ENCODE measurements at places on chromosomes 5 and 9. TPM values are rescaled to one million over a fixed set of nuclear protein-coding genes. Genes with fewer than 3 reads are reported as not detected.

DNA sequence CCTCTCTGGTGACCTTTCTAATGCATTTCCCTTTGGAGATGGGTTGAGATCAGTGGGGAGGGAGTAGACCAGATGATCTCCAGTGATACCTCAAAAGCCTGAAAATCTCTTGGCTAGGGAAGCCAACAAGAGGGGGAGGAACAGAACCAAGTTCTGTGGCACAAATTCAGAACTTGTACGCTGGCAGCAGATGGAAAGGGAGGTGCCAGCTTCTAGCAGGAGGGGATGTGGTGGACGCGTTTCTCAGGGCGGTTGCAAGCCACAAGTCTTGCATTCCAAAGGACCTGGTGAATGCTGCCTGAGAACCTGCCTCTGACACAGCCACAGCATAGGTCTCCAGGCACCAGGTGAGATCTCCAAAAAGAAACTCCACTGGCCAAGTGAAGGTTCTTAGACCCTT, 13.4 kb downstream of the SLIT3 start:
- DNase-seq = no peak

DNA sequence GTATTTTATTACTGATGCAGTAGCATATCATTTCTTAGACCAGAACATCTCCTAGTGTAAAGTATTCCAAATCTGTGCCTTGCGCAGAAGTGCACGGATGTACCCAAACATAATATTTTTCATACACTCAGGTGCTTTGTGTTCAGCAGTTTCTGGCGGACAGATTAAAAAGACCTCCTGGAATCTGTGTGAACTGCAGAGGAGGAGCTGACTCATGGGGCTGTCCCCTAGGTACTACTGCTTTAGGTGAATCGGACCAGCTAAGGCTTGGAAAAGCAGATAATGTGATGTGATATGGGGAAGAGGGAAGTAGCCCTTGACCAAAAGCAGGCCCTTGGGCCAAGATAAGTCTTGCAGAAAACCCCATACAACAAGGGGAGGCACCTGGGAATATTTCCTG, 310.1 kb downstream of the PLK2 start:
- DNase-seq = no peak

DNA sequence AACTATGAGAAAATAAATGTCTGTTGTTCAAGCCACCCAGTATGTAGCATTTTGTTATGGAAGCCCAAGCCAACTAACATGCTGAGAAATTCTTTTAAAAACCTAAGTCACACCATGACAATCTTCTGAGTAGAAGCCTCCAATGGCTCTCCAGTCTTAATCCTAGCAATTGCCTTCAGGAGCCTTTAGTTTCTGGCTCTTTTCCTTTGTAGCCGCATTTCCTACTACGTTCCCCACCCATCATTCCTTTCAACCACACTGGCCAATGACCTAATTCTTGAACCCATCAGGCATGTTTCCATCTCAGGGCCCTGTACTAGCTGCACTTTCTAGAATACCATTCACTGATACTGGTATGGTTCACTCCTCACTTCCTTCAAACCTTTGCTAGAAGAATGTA, 2.1 kb upstream of the MRPS30 start:
- DNase-seq = no peak

- no peak for DNase-seq
These were observed 276.7 kb downstream of the CDH10 start for GRCh38 chr5:24368115-24368514.

DNA sequence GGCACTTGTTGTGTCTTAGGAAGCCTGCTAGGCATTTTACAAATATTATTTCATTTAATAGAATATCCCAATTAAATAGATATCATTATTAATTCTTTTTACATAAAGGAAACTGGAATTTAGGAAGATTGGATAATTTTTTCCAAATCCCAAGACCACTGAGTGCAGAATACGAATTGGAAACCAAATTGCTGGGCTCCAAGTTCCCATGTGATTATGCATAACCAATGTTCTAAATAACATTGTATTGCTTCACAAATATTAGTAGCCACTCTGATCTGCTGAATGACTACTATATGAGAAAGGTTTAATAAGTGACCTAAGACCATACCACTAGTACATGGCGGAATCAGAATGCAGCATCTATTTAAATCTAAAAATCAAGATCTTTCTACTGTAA, 57.7 kb downstream of the ALDH1A1 start:
- no peak for DNase-seq

- DNase-seq = peak; percentile 94
These were observed at the start of gene NTMT1 for GRCh38 chr9:129626079-129626624. Gene NTMT1, plus strand, starts transcription at chr9:129626163. Its CDS starts 6,541 bp downstream, at chr9:129632704.

DNA sequence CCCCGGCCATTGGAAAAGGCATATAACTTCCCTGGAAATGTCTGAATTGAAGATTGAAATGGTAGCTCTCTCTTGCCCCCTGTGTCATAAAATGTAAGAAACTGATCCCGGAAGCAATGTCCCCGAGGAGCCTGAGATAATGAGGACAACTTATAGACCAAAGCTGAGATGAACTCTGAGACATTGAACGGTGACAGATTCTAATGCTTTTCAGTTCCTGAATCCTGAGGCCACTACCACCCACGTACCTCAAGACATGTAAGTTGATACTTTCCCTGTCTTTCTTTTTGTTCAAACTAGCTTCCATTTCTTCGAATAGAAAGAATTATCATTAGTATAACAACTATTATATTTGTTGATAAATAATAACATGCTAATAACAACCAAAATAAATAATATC, 51.0 kb downstream of the KIF4B start:
- DNase-seq = no peak

- no peak for DNase-seq
These were observed 130.5 kb upstream of the CPEB4 start for GRCh38 chr5:173757403-173758209.

- DNase-seq = no peak
These were observed 6.1 kb downstream of the IL13 start for GRCh38 chr5:132663771-132664695.

DNA sequence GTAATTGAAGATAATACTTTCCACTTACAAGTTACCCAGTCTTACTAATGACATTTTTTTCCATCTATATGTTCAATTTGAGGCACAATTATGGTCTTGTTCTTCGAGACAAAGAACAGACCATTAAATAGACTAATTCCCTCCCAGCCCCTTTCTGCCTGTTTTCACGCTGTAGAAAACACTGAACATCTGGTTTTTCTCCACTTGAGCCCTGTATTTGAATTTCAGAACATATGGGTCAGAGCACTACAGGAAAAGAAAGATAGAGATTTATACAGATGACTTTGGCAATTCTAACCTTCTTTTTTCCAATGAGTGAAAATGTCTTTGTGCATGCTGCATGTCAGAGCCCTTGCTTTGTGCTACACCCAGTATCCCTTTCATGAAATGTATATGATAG, 506.9 kb downstream of the LRRC70 start:
- no peak for DNase-seq

DNA sequence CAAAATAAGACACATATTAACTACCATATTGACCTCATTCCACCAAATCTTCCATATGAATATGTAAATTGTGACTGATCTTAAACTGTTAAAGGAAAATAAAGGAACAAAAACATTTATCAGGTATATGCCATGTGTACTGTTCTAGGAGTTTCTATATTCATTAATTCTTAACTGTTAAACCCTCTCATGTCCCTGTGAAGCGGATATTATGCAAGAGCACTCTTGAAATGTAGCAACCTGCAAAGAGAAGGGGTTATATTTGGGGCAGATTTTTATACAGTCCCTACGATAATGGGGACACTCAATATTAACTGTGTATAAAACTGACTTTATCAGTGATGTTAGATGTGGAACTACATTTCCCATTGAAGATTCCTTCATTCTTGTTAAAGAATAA, 184.9 kb upstream of the OR13F1 start:
- no peak for DNase-seq

DNA sequence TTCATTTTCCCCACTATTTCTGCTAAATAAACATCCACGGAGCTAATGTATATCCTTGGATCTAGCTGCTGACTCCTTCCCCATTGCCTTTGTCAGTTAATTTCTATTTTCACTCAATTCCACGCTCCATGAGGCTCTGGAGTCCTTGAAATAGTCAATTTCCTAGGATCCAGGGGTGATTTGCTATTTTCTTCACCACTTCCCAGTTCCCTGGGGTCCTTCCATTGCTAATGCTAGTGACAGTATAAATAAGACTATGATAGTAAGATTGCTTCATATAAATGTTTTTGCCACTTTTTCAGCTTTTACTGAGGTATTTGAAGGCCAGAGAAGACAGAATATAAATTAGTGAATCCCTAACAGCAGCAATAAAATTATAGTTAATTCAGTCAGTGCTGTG, 13.1 kb downstream of the TSSK1B start:
- no peak for DNase-seq

GRCh38 chr5:132779961-132780360, 2.9 kb upstream of the SEPTIN8 start:
- DNase-seq = no peak

DNA sequence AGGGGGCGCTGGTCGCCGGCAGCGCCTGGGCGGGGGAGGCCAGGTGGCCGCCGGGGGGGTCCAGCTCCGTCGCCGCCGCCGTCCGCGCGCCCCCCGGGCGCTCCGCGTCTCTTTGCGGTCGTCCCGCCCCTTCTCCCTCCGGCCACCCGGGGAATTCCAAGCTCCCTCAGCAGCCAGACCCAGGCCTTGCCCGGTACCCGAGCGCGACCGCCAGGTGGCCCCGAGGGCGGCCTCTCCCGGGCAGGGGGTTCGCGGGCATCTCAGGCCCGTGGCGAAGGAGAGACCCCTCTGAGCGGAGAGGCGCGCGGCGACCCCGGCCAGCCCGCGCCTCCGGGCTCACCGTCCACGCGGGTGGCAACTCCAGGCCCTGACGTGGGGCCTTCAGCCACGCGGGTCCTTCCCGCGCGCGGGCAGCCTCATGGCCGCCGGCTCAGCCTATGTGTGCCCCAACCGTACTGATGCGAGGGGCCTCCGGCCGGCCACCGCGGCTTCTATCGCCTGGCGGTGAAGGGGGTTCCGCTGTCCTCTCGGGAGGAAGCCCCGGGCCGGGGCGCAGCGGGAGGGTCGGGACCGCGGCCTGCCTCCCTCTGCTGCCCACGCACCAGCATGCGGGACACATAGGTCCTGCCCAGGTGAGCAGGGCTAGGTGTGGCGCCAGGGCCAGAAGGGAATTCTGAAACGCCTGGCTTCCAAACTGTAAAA, 529 bp upstream of the NRARP start:
- no peak for DNase-seq

DNA sequence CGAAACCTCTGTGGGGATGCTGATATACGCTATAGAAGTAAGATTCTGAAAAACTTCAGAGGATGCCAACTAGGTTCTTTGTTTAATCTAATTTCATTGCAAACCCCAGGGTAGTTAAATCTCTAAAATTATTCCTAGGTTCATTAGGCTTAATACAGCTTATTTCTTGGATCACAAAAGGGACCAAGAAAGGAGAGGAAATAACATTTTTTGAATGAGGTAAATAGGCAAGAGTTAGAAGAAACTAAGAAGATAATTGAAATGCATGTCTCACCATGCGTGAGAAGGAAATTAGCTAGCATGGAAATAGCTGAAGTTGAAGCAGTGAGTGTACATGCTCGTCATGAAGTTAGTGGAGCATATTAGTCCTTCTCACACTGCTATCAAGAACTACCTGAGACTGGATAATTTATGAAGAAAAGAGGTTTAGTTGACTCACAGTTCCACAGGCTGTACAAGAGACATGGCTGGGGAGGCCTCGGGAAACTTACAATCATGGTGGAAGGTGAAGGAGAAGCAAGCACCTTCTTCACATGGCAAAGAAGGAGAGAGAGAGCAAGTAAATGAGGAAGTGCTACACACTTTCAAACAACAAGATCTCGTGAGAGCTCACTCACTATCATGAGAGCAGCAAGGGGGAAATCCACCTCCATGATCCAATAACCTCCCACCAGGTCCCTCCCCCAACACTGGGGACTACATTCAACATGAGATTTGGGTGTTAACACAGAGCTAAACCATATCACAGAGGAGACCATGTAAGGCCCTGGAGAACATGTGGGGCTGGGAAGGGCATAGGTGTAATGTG, 125.1 kb upstream of the OSMR start:
- DNase-seq = no peak

GRCh38 chr5:35852084-35852734, 4.5 kb upstream of the IL7R start:
- DNase-seq = no peak

- no peak for DNase-seq
These were observed 438 bp upstream of the PAPPA start for GRCh38 chr9:116152941-116153764.

GRCh38 chr5:3999929-4000328, 404.3 kb downstream of the IRX1 start:
- no peak for DNase-seq

DNA sequence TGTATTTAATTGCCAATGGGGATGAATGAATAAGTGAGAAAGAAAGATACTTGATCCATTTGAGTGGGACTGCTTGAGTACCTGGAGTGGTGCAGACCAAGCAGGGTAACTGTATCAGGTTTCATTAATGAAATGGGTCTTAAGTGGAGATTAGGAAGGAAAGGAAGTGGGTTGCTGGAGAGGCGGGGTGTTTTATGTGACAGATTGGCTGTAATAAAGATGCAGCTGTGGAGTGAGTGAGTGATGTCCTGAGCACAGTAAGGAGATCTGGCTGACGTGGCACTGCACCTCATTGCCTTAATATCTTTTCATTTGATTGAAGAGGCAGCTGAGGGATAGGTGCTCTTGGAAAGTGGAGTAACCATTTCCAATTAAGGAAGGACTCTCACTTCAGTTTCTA, 161.0 kb upstream of the CCDC152 start:
- no peak for DNase-seq

DNA sequence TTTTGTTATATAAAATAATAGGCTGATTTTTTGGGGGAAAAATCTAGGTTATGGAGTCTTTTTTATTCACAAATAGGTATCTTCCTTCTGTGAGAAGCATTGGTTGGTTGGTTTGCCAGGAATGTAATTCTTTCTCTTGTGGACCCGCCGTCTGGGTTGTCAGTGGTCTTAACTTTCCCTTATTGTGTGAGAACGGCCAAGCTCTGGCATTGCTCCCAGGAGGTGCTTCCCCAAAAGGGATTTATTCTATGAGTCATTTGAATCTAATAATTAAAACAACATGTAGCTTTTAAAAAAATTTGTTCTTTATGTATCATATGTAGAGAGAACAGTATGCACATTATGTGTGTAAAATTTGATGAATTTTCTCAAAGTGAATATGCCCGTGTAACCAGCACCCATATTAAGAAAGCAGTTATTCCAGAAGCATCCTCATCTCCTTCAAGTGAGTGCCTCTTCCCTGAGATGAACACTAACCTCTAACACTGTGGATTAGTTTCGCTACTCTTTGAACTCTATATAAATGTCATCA, 114.4 kb downstream of the MAST4 start:
- no peak for DNase-seq

- DNase-seq = no peak
These were observed 30.3 kb downstream of the DIMT1 start for GRCh38 chr5:62373382-62373781.

The SLC25A2 gene
- total RNA-seq = not detected

The NUTM2G gene
- total RNA-seq = not detected

The CER1 gene
- 0.72 TPM for total RNA-seq

The UNC13B gene
- 20.2 TPM for total RNA-seq

The CYLC2 gene
- total RNA-seq = not detected

The ALDOB gene
- 0.83 TPM for total RNA-seq

The GFI1B gene
- total RNA-seq = 0.50 TPM

The LCN1 gene
- total RNA-seq = not detected

The MLLT3 gene
- total RNA-seq = 27.7 TPM
